ENCODE measurements at places on chromosomes 16 and 17.
A peak's percentile ranks its signal among the peaks of the same experiment; 100 is the strongest.

DNA sequence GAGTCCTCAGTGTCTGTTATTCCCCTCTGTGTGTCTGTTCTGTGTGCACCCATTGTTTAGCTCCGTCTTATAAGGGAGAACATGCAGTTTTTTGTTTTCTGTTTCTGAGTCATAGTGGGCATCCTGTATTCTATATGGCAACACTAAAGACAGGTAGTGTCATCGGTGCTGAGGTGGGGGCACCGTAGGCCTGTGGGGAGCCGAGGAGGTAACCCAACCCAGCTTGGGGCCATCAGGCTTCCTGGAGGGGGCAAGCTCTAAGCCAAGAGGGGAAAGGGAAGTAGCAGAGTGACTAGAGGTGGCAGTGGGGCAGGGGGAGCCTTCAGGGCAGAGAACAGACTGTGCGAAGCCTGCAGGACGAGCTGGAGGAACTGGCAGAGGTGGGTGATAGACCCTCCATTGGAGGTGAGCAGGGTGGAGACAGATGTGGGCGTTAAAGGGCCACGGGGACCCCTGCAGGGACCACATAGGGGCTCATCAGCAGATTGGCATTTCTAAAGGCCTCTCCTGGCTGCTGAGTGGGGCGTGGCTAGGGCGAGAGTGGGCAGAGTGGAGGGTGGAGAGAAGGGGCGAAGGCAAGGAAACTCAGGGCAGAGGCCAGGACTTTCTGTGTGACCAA lies 36.5 kb downstream of the CPNE2 start:
- no peak for DNase-seq

DNA sequence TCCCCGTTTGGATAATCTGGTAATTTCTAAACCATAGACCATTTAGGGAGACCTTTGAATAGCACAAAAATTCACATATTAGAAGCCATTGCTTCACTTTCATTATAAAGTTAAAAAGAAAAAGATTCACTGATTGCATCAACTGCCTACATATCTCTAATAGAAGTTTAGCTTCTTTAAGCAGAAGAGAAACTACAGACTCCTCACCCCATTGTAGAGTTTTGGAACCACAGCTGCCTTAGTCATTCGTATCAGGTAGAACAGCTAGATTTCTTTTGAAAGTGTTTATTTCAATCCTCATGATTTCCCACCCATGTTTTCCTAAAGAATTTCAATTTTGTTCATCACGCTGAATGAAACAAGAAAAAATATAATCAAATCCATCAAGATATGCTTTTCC lies 144.8 kb downstream of the CDH8 start:
- DNase-seq = no peak

DNA sequence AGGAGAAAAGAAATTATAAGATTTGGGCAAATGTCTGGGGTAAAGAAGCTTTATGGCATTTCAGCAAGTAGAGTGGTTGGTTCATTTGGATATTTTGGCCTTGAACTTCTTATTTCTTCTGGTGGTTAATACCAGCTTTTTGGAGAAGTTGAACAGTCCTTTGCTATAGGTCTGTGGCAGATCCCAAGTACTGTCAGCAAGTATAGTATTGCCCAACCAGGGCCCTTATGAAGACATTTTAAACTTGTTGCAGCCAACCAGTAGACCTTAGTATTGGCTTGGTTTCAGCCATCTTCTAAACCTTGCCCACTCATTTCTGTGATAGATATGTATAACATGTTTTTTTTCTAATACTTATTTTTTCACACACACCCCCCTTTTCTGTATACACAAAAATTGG lies 2.2 kb downstream of the SP2 start:
- DNase-seq = no peak

GRCh38 chr17:82092094-82092586 lies 5.9 kb downstream of the FASN start:
- DNase-seq = no peak

DNA sequence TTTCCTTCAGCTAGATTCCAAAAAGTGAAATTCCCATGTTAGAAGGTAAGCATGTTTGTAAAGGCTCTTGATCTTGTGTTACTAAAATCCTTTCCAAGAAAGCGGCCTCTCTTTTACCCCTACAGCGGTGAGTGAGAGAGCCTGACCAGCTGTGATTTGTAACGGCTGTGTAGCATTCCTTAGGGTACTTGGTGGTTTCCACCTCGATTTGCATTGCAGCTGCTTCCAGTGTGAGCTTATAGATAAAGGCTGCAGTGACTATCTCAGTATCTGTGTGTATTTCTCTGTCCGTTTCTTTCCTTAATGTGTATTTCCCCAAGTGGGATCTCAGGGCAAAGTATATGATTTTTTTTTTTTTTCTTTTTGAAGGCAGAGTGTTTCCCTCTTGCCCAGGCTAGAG lies 169.4 kb downstream of the SNX29 start:
- DNase-seq = no peak

- DNase-seq = no peak
Measured at GRCh38 chr16:86994651-86995171, 322.5 kb downstream of the C16orf95 start.

GRCh38 chr16:20001856-20002707 lies 71.6 kb downstream of the GPR139 start:
- DNase-seq = no peak

- DNase-seq = no peak
Measured at GRCh38 chr17:28744972-28745785, 1.4 kb downstream of the TRAF4 start.

- DNase-seq = no peak
Measured at GRCh38 chr16:10868596-10869469, 8.2 kb upstream of the CIITA start.

- no peak for DNase-seq
Measured at GRCh38 chr17:48597778-48598631, 4.4 kb upstream of the HOXB5 start.

GRCh38 chr17:47959825-47960655 lies 2.4 kb upstream of the PRR15L start:
- no peak for DNase-seq

GRCh38 chr16:48054881-48055601 lies 100.8 kb downstream of the ABCC12 start:
- DNase-seq = peak; percentile 48

DNA sequence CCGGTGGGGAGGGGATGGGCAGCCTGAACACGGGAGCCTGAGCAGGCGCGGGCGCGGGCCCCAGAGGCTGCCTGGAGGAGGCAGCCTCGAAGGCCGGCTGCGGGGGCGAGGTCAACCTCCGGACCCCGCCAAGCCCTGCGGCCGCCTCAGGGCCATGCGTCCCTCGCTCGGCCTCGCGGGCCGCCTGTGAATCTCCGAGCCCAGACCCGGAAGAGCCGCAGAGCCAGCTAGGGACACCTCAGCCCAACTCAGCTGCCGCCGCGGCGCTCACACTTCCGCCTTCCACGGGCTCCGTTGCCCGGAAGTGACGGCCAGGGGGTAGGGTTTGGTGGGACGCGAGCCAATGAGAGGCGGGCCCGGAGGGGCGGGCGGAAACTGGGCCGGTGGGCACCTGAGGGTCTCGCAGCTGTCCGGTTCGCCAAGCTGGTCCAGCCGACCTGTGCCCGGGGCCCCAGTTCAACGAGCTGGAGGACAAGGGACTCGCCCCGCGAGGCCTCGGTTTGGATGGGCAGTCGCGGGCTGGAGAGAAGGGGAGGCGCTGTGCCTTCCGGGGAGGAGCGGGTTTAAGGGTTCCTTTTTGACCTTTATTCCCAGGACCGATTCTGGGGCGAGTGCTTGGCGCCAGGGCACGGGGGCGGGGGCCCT lies at the start of gene SLC38A10:
SLC38A10 (minus strand) TSS at position 277 of the 645 bp plus-strand sequence. CDS start 386 bp downstream, outside the sequence.
- peak; percentile 79 for DNase-seq

DNA sequence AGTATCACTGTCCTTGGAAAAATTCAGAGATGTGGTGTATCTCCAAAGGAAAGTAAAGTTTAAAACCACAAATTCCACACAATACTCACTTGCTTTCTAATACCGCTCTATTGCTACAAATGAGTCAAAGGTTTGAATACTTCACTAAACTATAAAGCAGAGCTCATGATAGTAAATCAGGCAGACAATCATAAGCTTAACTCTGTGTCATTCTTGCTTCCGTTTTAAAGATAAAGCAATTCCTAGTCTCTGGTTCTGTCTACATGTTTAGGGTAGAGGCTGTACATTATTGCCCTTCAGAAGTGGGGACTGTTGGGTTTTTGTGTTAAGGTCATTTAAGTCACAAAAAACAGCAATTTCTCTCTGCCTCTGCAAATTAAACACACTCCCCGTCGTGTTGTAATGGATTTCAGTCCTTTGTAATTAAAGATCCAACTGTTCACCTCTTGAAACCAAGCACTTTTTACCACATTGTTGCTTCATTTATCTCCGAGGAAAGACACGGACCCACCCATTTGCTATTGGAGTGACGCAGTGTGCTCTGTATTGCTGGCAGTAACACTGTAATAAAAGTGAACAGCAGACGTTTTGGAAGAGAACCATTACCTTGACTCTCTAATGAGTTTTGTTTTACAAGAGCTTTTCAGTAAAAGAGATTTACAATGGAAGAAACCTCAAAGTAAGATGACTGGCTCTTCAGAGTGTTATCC lies 83.1 kb upstream of the CNTNAP4 start:
- no peak for DNase-seq

DNA sequence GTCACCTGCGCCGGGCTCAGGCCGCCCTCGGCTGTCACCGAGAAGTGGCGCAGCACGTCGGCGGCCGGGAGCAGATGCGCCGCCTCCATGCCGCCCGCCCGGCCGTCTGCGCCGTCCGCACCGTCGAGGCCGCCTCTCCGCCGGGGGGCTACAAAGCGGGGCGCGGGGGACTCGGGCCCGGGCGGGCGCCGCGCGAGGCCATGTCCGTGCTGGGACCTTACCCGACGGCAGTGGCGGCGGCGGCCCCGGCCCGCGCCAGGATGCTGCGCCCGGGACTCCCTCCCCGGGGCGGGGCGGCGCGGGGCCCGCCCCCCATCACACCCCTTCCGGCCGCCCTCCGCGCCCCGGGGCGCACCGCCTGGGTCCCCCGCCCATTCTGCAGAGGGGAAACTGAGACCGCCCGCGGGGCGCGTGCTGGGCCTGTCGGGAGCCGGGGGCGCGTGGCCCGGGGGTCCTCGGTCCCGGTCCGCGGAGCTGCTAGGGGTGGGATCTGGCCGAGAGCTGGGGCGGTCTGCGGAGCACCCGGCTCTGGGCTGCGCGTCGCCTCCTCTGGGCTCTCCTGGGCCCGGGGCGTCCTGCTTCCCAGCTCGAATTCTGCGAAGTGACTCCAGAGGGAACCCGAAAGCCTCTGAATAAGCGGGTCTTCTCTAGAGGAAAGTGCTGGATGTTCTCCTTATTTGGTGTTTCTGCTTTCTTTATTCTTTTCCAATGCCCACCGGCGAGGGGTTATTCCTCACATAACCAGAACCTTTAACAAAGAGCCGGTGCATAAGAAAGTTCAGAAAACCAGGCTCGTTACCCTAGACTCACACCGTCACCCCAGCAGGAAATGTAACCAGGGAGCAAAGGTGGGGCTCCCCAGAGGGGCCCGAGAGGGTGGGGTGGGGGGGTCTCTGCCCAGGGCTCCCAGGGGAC lies at the start of gene ATP2A3:
ATP2A3 (minus strand) TSS at position 235 of the 915 bp plus-strand sequence; CDS start at position 89, 146 bp downstream.
- peak; percentile 36 for DNase-seq

DNA sequence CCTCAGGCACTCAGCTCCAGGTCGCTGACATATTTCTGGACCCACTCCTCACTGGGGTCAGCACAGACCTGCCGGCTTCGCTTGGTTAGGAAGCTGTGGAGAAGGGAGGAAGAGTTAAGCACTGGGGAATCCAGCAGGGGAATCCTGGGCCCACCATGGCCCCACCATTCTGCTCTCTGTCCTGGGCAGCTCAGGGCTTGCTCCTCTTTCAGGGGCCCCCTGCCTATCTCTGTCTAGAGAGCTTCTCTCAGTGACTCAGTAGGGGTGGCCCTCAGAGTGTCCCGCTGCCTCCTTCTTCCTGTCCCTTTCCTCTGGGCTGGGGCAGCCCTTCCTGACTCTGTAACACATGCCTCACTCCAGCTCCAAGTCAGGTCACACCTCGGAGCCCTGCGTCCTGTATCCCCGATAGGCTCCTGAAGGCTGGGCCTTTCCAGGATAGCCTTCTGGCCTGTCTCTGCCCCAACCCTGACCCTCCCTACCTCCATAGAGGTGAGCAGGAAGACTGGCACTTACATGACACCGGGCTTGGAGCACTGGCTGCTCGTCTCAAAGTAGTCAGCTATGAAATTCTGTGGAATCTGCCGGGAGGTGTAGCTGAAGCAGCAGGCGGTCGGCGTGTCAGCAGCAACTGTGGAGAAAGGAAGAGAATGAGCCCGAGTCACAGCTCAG lies 1.1 kb downstream of the CCL3 start:
- no peak for DNase-seq

DNA sequence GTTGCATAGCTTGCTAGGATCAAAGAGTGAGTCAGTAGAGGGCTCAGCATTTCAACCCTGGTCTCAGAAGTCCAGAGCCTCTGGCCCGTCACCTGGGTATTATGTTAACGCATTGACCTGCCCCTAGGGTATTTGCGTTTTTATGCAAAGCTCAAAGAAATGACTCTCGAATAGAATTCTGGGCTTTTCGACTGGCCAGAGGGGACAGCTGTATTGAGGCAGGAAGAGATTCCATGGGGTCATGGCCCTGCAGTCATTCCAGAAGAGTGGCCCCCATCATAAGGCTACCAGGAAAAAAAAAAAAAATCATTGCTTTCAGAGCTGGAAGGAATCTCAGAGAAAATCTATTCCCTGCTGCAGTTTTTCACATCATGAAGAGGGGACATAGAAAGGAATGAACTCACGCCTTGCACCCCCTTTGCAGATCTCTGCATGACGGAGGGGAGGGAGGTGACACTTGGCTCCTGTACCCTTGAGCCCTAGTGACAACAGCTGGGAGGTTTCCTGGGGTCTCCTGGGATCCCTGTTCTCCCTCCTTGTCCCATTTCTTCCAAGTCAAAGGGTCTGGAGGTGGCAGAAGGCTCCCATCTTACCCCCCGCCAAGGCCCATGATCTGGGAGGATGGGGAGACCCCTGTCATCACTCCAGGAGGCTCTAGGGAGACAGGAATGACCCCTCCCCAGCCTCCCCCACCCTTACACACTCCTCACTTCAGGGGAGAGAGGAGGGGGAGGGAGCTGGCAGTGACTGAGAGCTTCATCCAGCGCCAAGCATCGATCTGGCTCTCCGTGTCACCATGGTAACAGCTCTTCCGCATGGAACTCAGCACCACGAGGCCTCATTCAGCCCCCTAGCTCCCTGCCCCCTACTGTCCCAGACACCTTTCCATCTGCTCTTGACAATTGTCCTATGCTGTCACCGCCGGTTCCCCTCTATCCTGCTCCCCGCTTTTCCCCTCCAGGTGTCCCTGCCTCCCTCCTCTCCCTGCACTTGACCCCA lies 35.8 kb downstream of the GP2 start:
- no peak for DNase-seq

Measured in NCI-H460 (cell line).